ENCODE measurements at places on chromosomes 5 and 9.
A peak's percentile ranks its signal among the peaks of the same experiment; 100 is the strongest.

DNA sequence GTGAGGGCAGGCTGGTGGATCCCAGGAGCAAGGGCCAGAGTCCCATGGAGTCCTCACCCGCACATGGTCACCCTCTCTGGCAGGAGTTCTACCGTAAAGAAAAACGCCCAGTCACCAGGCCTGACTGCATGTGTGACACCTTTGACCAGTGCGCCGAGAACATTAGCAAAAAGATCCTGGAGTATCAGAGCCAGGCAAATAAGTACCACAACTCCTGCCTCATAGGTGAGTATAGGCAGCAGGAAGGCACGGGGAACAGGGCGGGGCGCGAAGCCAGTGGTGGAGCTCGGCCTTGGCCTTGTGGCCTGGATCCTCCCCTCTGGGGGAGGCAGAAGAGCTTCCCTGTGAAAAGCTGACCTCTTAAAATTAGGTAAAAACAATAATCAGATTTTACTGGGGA lies 45.4 kb upstream of the TDRD7 start:
- no peak for DNase-seq

- no peak for DNase-seq
These were observed 14.2 kb downstream of the TRAF2 start for GRCh38 chr9:136900556-136900955.

DNA sequence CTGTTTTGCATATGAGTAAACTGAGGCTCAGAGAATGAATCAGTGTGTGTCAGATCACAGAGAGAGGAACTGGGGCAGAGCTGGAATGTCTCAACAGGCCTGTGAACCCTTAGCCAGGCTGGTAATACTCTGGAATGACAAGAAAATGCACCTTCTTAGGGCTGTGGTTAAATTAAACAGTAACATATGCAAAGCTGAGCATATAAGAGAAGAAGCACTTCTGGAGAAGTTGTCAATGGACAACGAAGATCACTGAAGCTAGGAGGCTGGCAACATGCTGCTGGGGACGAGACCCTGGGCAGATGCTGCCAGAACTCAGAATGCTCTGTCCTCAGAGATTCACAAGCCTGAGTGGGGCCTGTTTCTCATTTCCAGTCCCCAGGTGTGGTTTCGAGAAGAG lies 64.6 kb upstream of the EPB41L4B start:
- DNase-seq, result no peak

DNA sequence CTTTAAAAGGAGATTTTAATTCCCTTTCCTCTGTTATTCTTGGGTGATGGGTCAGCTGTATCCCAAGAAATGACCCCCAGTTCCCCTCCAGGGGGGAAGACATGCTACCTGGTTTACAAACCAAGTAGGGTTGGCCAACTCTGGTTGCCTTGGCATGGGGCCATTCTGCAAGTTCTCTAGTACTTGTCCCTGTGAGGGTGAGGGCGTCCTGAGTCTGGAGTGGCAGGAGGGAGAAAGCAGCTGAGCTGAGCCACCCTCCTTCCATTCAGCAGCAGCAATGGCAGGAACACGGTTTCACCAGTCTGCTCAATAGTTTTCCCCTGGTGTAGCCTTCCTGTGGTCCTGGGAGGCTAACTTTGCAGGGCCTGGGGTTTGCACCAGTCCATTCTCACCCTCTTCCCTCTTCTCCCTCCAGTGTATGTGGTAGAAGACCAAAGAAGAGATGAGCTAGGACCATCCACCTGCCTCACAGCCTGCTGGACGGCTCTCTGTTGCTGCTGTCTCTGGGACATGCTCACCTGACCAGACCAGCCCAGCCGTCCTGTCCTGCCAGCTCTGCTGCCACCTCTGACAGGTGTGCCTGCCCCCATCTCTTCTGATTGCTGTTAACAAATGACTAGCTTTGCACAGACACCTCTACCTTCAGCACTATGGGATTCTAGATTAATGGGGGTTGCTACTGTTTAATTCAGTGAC lies 59.9 kb downstream of the PFDN1 start:
- no peak for DNase-seq

DNA sequence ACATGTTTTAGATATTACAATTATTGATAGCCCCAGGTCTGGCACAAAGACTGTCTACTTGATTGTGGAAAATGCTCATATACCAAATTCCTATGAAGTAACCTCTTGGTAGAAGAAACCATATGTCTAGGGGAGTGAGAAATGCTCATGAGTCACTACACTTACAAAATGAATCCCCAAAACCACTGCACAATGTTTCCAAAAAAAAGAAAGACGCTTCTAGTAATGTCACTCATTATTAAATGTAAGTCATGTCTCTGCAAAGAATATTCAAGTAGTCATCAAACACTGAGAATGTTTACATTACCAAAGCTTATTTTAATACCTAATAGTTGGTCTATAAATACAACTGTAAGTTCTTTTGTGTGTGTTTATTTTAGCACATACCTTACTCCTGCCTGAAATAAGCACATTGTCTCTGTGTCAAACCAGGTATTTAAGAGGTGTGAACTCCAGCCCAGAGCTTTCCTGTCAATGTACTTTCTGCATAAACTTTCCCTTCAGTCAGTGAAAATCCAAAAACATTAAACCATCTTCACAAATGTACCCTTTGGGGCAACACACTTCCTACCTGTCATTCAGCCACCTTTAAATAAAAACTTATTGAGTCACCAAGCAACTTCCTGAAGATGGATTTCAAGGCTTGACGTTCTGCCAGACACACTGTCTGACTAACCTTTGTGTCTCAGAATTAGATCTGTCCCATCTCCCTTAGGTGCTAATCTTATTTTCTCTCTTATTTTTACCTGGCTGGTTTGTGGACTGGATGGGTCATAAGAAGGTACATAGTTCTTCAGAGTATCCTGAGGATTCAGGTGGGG lies 194.0 kb downstream of the NFIB start:
- no peak for DNase-seq

DNA sequence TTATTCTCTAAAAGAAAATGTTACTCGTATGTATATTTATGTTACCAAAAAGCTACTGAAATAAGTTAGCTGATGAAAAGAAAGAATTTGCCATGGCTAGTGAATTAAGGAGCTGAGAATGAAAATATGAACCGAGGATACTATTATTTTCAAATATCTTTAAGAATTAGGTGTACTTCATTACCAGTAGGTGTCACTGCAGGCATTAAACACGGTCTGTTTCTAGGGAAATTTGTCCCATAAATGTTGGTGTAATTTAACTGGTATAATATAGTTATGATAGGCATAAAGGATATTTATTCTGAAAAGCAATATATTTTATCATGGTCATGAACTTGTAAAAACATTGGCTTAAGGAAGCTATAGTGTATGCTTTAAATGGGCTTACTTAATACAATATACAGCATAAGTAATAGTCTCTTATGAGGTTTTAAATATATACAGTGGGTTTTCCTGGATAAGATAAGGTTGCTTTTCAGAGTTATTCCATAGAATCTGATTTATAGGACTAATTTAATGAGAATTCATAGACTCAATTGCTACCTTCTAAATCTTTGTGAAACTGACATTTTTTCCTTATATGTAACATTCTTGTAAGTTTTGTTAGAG lies 72.4 kb upstream of the MPDZ start:
- no peak for DNase-seq

- no peak for DNase-seq
These were observed 278.7 kb upstream of the KLF4 start for GRCh38 chr9:107768224-107768623.

- DNase-seq, result no peak
These were observed 347.0 kb upstream of the ADAMTSL1 start for GRCh38 chr9:18126831-18127498.

DNA sequence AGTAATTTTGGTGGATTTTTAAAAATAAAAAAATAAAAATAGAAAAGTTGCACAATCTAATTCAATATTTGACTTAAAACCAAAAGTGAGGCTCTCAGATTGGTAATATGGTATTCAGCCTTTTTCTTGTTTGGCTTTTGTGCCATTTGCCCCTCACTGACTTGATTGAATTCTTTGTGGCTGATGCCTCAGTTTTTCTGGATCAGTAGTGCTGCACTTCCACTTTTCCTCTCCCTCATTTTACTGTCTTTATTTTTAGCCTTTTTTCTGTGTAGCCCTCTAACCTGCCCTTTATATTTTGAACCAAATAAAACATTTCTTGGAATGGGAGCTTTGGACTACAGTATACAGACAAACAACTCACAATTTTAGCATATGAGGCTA lies 3.8 kb upstream of the MSMP start:
- DNase-seq, result no peak

- DNase-seq, result no peak
These were observed 5.5 kb upstream of the SET start for GRCh38 chr9:128683340-128684064.

DNA sequence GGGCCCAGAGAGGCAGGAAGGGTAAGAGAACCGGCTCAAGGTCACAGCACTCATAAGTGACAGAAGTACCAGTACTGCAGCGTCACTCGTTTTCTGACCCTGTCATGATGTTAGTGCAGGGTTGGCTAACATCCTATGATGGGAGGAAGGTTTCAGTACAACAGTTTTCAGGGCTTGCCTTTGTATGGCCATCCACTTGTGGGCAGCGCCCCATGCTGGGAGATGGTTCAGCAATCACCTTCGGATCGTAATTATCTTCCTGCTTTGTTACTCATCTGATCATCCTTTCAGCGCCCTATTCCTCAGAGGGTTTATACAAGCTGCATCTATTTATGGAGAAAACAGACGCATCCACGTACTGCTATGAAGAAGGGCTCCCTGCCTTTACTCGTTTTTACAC lies 2.4 kb downstream of the MAP1B start:
- DNase-seq, result no peak

- DNase-seq, result no peak
These were observed 13.8 kb downstream of the DNAJC18 start for GRCh38 chr5:139425497-139425896.

DNA sequence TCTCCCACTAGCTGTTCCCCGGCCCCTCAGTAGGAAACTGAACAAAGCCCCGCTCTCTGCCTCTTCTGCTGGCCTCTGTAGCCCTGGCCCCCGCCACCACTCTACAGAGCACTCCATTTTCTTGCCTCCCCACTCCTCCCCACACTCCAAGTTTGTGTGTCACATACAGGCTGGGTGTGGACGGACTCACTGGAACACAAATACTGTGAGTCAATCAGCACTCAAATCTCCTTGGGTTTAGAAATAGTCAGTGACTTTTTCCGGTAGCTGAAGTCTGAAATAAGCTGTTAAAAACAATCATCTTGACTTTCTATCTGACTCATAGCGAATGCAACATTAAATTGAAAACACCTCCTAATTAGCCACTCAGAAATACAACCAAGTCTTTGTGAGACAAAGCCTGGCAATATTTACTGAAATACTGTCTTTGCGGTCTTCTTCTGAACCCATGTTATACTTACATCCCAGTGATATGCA lies 122.5 kb downstream of the LHFPL2 start:
- no peak for DNase-seq

DNA sequence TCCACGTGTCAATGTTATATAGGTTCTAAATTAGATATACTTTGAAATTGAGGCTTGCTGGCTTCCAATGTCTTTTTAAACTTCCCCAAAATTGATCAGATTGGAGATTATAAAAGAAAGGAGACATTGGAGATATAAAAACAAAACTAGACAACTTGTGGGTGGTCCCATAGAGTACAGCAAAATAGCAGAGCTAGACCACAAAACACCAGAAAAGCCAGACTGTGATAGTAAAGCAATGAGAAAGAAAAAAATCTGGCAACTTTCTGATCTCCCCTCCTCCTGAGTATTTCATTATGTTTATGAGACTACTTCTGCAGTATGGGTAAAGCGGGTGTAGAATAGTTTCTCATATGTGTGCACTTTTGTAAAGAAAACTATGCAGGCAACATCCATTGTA lies 713.8 kb upstream of the MEF2C start:
- no peak for DNase-seq

DNA sequence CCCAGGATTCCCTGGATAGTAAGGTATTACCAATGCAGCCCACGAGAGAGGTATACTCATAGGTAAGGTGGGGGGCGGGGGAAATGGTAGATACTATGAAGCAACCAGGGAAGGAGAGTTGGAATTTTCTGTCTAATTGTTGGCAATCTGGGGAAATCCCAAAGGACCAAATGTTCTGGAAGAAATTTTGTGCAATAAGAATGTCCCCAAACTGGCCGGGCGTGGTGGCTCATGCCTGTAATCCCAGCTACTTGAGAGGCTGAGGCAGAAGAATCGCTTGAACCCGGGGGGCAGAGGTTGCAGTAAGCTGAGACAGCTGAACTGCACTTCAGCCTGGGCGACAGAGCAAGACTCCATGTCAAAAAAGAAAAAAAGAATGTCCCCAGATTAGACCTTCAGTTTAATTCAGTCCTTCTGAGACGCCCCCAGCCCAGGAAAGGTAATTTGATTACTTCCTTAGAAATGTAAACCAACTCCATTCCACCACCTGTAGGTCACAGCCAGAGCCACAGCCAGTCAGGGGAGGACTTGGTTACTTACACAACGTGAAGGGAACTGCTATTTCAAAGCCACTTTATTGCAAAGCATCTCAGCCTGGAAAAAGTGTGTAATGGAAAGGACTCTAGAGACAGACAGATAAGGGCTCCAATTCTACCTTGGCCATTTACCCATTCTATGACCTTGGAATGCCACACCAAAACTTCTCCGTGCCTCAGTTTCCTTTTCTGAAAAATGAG lies 50.0 kb upstream of the KLF4 start:
- DNase-seq, result no peak

- no peak for DNase-seq
These were observed 209.6 kb upstream of the TNC start for GRCh38 chr9:115327436-115328122.

DNA sequence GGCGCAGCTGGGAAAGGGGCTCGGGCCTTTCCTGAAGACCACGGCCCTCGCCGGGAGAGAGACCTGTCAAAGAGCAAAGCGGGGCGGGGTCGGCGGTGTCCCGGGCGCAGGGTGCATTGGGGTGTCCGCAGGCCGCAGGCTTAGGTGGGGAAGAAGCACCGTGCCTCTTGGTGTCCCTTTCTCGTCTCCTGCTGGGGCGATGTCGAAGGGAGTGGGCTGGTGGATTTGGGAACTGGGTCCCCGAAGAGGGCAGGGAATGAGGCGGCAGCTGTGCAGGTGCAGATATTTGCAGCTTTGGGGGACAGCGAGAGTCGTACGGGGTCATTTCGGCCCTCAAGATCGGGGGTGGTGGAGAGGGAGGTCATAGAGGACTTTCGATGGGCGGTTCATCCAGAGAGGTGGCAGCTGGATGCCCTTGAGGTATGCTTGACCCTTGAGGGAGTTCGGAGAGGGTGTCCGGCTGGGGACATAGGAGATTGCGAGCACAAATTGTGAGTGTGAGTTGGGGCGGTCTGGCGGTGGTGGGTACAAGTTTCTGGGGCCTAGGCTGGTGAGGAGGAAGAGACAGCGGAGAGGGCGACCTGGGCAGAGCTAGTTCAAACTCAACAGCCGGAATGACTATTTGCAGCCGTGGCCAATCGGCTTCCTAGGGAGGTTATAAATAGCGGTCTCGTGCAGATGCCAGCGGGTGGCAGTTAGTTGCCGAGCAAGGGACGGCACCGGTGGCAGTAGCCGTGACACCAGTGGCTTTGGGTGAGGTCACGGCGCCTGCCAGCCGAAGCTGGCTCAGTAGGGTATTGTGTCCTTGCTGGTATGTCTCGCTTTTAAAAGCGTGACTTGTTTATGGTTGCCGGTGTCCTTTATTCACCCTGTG lies 601 bp downstream of the NNT start:
- peak; percentile 28 for DNase-seq

- DNase-seq, result no peak
These were observed 295.1 kb downstream of the CDK5RAP2 start for GRCh38 chr9:120284821-120285220.

GRCh38 chr5:76065258-76065657 lies 17.9 kb upstream of the SV2C start:
- no peak for DNase-seq

Measured in stimulated activated CD8-positive, alpha-beta memory T cell treated with anti-CD3 and anti-CD28 coated beads, Interleukin-7, amount 100 ng/mL, for 1 hour (primary cell).